ENCODE measurements at places on chromosomes 7 and 10. TPM values are rescaled to one million over a fixed set of nuclear protein-coding genes. Genes with fewer than 3 reads are reported as not detected.
A peak's percentile ranks its signal among the peaks of the same experiment; 100 is the strongest.

DNA sequence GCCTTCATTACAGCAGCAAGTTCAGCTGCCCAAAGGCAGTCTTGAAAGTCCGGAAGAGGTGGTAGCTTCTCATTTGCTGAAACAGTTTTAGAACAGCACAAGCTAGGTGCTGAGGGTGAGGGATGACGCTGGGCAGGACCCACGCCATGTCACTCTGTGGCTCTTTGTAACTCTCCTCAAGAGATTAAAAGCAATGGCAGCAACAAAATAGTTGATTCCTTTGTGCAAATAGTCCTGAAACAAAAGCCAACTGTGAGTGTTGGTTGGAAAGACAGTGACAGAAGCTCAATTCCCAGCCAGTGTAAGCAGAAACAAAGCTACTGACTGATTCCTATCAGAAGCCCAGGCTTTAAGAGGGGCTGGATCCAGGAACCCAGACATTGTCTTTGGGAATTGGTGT, 47.6 kb upstream of the AQP1 start:
- no peaks in the 10 kb centered on the region for H3K27me3 ChIP-seq
- no peak overlapping the region for H3K27ac ChIP-seq
- DNase-seq: no peak
- no peaks in the 10 kb centered on the region for H3K4me1 ChIP-seq
- no peak overlapping the region for H3K4me3 ChIP-seq

HTRA1 gene
- total RNA-seq: not detected

- H3K4me1 ChIP-seq: peaks cover 3% of the 10 kb centered on the region
- peaks cover 3% of the 10 kb centered on the region for H3K36me3 ChIP-seq
- H3K27ac ChIP-seq: no peak overlapping the region
- no peaks in the 10 kb centered on the region for H3K27me3 ChIP-seq
- DNase-seq: no peak
- no peak overlapping the region for H3K4me3 ChIP-seq
Measured at GRCh38 chr10:71687077-71687476, 32.5 kb downstream of the C10orf105 start.

SFRP5 gene
- not detected for total RNA-seq

GRCh38 chr10:104117839-104118323, 4.1 kb upstream of the SFR1 start:
- peaks cover 26% of the 10 kb centered on the region for H3K4me1 ChIP-seq
- peaks cover 9% of the 10 kb centered on the region for H3K27me3 ChIP-seq
- no peak overlapping the region for H3K27ac ChIP-seq

GRCh38 chr7:47957156-47957555, 8.9 kb upstream of the PKD1L1 start:
- H3K4me3 ChIP-seq: no peak overlapping the region
- H3K4me1 ChIP-seq: no peaks in the 10 kb centered on the region
- no peak for DNase-seq
- H3K27ac ChIP-seq: no peak overlapping the region
- H3K36me3 ChIP-seq: peaks cover 41% of the 10 kb centered on the region
- H3K27me3 ChIP-seq: no peaks in the 10 kb centered on the region

- peak overlapping the region; percentile 87 for H3K27ac ChIP-seq
- peak; percentile 54 for DNase-seq
- peaks cover 16% of the 10 kb centered on the region for H3K36me3 ChIP-seq
- H3K4me3 ChIP-seq: peak overlapping the region; percentile 89
- H3K4me1 ChIP-seq: peaks cover 73% of the 10 kb centered on the region
Measured at GRCh38 chr10:110498982-110499795, 1.5 kb downstream of the DUSP5 start.

- no peak overlapping the region for H3K27ac ChIP-seq
- DNase-seq: peak; percentile 32
- peaks cover 19% of the 10 kb centered on the region for H3K4me1 ChIP-seq
- peak overlapping the region; percentile 64 for H3K4me3 ChIP-seq
Measured at GRCh38 chr7:129169171-129169671, 19.2 kb upstream of the SMO start.

DNA sequence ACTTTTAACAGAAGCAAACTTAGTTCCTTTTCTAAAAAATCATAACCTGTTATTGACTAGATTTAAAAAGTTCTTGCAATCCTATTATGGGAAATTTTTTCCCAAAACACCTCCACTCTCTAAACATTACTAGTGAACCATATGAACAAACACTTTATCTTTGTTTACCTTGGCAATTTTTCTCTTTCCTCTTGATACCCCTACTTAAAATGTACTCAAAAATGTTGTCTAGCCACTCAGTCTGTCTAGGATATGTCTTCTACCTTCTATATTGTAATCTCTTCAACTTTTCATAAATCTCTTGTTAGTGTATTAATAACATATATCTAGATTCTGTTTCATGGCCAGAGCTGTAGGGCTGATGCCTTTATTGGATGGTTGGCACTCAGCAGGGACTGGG, 630.0 kb upstream of the GRM3 start:
- H3K4me3 ChIP-seq: no peak overlapping the region
- DNase-seq: no peak
- no peaks in the 10 kb centered on the region for H3K36me3 ChIP-seq

AS3MT gene
- total RNA-seq: 0.60 TPM

DNA sequence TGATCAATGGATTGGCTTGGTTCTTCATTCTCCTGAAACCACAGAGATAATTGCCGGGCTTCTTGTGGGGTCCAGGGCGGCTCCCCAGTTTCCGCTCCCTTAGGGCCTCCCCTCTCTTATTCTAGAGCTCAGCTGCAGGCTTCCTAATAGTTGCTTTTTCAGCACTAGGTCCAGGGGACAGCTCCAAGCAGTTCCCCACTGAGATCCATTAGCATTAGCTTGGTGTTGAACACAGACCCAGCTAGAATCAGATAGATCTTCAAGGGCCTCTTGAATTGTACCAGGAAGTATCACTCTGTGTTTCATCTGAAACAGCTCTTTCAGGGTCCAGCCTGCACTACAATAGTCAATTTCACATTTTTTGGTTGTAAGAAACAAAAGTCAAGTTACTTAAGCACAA, 238.7 kb downstream of the SEC23IP start:
- H3K36me3 ChIP-seq: no peaks in the 10 kb centered on the region
- H3K27ac ChIP-seq: no peak overlapping the region
- H3K4me3 ChIP-seq: no peak overlapping the region
- DNase-seq: peak; percentile 22

DNA sequence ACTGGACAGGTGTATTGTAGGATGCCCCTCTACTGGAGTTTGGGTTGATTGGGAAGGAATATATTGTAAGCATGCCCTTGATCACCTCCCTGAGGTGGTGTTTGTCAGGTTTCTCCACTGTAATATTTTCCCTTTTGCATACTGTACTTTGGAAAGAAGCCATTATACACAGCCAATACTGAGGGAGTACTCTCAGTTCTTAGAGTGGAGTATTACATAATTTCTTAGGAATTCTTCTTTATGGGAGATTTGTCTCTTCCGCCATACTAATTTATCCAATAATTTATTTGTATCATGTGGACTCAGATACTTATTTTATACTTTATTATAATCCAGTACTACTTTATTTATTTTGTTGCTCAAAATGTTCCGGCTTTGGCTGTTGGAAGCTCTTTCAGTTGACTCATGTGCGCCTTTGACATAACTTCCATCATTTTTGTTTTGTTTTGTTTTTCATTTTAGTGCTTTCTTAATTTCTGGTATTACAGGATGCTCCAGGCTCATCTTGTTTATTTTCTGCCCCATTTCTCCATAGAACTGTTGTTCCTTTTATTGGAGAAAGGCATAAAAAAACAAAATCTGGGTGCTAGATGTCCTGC, 29.7 kb downstream of the MKLN1 start:
- DNase-seq: no peak
- H3K4me1 ChIP-seq: peaks cover 48% of the 10 kb centered on the region
- H3K27ac ChIP-seq: no peak overlapping the region
- H3K27me3 ChIP-seq: no peaks in the 10 kb centered on the region

DNA sequence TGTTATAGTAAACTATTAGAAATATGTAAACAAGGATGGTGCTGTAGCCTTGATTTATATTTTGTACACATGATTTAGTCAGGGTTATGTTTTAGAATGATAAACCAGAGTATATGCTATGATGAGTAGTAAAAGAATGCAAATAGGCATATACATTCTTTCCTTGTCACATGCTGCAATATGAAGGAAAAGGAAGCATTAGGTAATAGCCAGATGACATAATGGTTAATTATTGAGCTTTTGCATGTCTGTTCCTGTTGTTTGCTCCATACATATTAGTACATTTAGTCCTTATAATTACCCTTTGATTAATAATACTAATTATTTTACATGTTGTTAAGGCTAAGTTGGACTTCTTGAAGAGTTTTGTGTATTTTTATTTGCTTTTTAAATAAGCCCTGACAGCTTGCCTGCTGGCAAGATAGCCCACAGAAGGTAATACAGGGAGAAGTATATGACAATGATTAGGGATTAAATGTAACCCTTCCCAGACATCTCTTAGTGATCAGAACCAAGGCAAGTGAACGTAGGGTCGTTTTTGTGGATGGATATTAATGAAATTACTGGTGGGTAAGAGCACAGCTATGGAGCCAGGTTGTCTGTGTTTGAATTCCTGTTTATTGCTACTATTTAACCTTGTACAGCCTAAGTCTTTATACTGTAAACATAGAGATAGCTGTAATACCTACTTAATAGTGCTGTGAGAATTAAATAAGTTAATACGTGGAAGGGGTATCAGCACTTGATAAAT, 68.4 kb downstream of the PHTF2 start:
- no peak for DNase-seq
- H3K27ac ChIP-seq: no peak overlapping the region
- H3K4me1 ChIP-seq: peaks cover 2% of the 10 kb centered on the region
- H3K36me3 ChIP-seq: peaks cover 18% of the 10 kb centered on the region
- H3K27me3 ChIP-seq: no peaks in the 10 kb centered on the region

- no peaks in the 10 kb centered on the region for H3K36me3 ChIP-seq
- H3K4me3 ChIP-seq: no peak overlapping the region
- no peaks in the 10 kb centered on the region for H3K4me1 ChIP-seq
- no peak for DNase-seq
- no peaks in the 10 kb centered on the region for H3K27me3 ChIP-seq
Measured at GRCh38 chr7:28755255-28755654, 202.9 kb downstream of the TRIL start.

DNA sequence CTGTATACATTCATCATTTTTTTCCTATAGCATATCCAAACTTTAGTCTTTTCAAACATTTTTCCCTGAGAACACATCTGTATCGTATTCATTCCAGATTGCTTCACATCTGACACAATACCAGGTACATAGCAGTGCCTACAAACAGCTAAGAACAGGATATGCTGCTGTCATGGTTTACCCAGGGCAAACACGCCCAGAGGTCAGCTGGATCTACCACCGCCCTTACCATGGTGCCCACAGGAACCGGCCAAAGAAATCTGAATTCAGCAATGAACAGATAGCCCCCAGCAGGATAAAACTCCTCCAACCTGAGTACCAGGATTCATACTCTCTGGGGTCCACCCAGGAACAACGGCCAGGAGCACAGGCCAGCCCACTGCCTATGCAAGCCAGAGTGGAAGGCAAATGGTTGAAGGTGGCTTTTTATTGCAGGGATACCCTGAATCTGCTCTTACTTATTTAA, 43.0 kb downstream of the TNS3 start:
- no peak for DNase-seq
- H3K4me1 ChIP-seq: no peaks in the 10 kb centered on the region
- peaks cover 21% of the 10 kb centered on the region for H3K27me3 ChIP-seq
- H3K4me3 ChIP-seq: no peak overlapping the region
- H3K36me3 ChIP-seq: no peaks in the 10 kb centered on the region

ACSL5 gene
- 57.8 TPM for total RNA-seq

DNA sequence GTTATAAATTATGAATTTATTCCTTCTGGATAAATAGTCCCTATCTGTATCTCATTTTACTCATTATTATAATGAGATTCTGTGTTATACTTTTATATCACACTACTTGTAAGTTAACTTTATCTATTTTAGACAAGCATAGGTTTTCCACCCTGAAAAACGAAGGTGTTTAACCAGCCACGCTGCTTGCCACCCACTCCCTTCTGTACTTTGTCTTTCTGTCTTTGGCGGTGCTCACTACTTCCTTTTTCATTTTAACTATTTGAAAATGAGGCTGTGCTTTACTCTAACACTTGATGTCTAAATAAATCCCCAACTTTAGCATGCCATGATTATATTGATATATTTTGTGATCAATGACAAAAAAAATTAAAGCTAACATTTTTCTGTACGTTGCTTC, 952.9 kb downstream of the DNAJB9 start:
- DNase-seq: no peak
- H3K4me3 ChIP-seq: no peak overlapping the region
- no peaks in the 10 kb centered on the region for H3K4me1 ChIP-seq
- no peak overlapping the region for H3K27ac ChIP-seq
- H3K27me3 ChIP-seq: no peaks in the 10 kb centered on the region
- no peaks in the 10 kb centered on the region for H3K36me3 ChIP-seq

DNA sequence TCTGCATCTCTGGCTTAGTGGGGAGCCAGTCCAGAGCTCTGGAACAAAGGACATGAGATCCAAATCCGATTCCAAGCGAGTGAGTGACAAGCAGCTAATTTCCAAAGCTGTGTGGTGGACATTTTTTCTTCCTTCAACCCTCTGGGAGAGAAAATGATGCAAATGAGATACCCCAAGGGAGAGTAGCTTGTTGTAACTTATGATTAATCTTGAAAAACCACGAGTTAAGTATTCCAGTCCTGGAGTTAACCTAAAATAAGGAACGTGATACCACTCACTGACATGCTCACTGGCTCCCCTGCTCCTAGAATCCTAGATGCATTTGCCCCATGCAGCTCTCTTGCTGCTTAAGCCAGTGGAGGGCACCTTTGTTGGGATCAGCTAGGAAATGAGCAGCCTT, 116.0 kb upstream of the HABP2 start:
- DNase-seq: no peak
- no peaks in the 10 kb centered on the region for H3K4me1 ChIP-seq
- H3K27me3 ChIP-seq: no peaks in the 10 kb centered on the region
- no peak overlapping the region for H3K4me3 ChIP-seq
- H3K36me3 ChIP-seq: no peaks in the 10 kb centered on the region

GRCh38 chr7:41869091-41869490, 166.2 kb upstream of the INHBA start:
- H3K36me3 ChIP-seq: peaks cover 2% of the 10 kb centered on the region
- H3K27ac ChIP-seq: no peak overlapping the region
- peaks cover 12% of the 10 kb centered on the region for H3K4me1 ChIP-seq

PNLIPRP2 gene
- not detected for total RNA-seq

- H3K4me3 ChIP-seq: no peak overlapping the region
- H3K27ac ChIP-seq: no peak overlapping the region
- H3K27me3 ChIP-seq: no peaks in the 10 kb centered on the region
- H3K4me1 ChIP-seq: no peaks in the 10 kb centered on the region
- H3K36me3 ChIP-seq: no peaks in the 10 kb centered on the region
Measured at GRCh38 chr10:131018886-131019500, 292.5 kb downstream of the TCERG1L start.

PIP gene
- not detected for total RNA-seq

DNA sequence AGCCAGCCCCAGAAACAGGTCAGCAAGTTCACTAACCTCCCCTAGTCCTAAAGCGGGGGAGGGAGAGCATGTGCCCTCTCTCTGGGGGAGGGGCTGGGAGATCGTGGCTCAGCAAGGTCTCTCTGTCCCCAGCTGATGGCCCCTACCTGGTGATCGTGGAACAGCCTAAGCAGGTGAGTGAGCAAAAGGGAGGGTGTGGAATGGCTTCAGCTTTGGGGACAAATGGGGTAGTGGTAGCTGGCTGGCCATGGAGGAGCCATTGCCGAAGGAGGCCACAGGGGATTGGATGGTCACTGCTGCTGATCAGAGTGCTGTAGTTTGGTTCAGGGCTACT, 779 bp downstream of the NFKB2 start:
- H3K4me3 ChIP-seq: peak overlapping the region; percentile 92
- peaks cover 29% of the 10 kb centered on the region for H3K36me3 ChIP-seq
- DNase-seq: no peak
- H3K4me1 ChIP-seq: peaks cover 54% of the 10 kb centered on the region
- H3K27me3 ChIP-seq: no peaks in the 10 kb centered on the region

All from activated CD4-positive, alpha-beta T cell treated with anti-CD3 and anti-CD28 coated beads, Interleukin-2, amount 10 ng/mL, durations not matched to agents 7 days and 5 days (primary cell).